ENCODE measurements at places on chromosomes 2 and 18. TPM values are rescaled to one million over a fixed set of nuclear protein-coding genes. Genes with fewer than 3 reads are reported as not detected.

DNA sequence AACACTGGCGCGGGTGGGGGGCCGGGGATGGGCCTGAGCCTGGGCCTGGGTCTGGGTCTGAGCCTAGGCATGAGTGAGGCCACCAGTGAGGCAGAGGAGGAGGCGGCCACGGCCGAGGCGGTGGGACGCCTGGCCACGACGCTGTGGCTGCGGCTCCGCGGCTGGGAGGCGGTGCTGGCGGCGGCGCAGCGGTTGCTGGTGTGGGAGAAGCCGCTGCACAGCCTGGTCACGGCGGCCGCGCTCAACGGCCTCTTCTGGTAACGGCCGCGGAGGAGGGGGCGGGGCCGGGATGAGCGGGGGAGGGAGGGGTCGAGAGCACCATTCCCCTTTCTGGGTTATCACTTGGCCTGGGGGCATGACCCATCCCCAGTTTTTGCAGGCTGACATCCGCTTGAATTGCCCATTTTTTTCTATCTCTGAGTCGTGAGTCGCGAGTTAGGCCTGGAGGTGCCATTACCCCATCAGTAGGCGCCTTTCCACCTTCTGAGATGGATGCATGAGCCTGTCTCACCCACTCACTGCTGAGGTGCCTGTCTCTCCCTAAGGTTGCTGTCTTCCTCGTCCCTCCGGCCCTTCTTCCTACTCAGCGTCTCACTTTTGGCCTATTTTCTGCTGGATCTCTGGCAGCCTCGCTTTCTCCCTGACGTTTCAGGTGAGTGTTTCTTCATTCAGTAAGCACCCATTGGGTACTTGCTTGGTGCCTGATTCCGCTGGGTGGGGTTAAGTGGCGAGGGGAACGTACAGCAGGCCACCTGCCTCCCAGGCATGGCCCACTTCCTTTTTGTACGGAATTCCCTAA, 501 bp downstream of the RETREG2 start:
- DNase-seq = peak; percentile 31

DNA sequence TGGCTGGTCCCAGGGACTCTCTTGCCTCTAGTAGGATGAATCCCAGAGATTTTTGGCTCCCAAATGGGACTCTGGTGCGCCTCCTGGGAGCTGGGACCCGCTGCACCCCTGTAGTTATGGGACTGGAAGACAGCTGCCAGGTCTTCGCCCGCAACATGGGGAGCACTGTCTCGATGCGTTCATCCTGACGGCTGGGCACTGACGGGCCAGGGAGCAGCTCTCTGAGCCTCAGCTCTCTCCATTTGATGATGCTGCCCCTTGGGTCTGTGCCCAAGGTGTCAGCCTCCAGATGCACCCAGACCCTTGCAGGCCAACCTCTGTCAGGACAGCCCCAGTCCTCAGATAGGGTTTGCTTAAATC, 9.3 kb upstream of the ARMC9 start:
- DNase-seq = no peak

CPO gene
- not detected for total RNA-seq

DNA sequence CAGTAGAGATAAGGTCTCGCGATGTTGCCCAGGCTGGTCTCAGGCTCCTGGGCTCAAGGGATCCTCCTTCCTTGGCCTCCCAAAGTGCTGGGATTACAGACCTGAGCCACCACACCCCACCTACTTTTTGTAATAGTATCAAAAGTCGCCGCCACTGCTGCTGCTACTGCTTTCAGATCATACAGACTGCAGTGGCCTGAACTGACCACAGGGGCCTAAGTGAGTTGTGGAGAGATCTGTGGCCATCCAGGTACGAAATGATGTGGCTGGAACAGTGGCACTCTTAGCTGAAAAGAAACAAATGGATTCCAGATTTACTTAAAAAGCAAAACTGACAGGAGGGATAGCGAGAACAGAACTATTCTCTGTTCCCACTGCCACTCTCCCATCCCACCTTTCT, 32.9 kb upstream of the POMC start:
- DNase-seq = peak; percentile 5

DNA sequence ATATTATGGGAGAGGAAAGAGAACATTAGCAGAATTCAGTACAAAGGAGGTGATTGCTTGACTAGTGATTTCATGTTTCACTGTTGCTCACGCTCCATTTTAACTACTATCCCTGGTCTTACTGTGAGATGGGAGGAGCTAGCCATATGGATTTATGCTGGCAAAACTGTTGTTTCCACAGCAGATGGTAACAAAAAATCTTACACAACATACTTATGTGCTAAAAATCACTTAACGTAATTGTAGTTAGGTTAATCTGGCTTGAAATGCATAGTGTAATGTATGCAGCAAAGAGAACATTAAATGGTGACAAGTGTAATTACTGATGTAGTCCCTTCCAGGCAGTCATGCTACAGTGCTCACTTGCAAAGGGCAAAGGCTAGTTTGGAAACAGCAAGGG, 155.6 kb upstream of the LYPD1 start:
- no peak for DNase-seq

TPO gene
- not detected for total RNA-seq

GRCh38 chr2:119126650-119127049, 31.9 kb downstream of the C1QL2 start:
- peak; percentile 17 for DNase-seq

CLEC4F gene
- not detected for total RNA-seq

GRCh38 chr18:425106-425745, 75.3 kb downstream of the COLEC12 start:
- DNase-seq = no peak

- no peak for DNase-seq
Observed at GRCh38 chr2:193816008-193816407, 1621.3 kb upstream of the TMEFF2 start.

DNA sequence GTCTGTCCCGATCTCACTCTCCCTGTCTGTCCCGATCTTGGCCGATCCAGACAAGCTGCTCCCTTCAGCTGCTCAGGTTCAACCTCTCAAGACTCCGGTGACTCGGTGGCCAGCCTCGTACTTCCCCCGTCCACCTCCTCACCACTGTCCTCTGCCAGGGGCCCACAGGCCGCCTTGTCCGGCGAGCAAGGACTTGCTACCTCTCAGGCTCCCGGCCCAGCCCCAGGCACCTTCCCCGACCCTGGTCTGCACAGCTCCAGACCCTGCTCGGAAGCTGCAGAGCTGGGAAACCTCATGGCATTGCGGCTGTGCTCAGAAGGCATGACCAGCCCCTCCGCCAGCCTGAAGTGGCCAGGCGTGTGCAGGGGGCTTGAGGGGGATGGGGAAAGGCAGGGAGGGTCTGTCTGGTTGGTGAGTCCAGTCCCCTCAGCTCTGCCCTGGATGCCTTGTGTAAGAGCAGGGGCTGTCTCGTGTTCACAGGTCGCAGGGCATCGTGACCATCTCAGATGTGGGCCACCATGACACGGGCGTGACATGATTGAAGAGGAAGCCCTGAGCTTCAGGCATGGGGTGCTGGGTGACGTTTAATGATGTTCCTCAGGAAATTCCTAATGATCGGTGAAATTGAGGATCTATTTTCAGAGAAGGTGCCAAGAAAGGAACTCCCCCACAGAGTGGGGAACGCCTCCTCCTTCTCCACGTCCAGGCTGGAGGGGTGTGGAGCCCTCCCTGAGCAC, 121.2 kb upstream of the CTDP1 start:
- DNase-seq = no peak

- DNase-seq = peak; percentile 83
Observed at GRCh38 chr2:156445296-156446220, 9.4 kb downstream of the GPD2 start.

GRCh38 chr18:2027756-2028155, 543.5 kb downstream of the METTL4 start:
- no peak for DNase-seq

GRCh38 chr2:28687171-28687570, 64.5 kb upstream of the PPP1CB start:
- no peak for DNase-seq

EFHD1 gene
- total RNA-seq = 1.7 TPM

DNA sequence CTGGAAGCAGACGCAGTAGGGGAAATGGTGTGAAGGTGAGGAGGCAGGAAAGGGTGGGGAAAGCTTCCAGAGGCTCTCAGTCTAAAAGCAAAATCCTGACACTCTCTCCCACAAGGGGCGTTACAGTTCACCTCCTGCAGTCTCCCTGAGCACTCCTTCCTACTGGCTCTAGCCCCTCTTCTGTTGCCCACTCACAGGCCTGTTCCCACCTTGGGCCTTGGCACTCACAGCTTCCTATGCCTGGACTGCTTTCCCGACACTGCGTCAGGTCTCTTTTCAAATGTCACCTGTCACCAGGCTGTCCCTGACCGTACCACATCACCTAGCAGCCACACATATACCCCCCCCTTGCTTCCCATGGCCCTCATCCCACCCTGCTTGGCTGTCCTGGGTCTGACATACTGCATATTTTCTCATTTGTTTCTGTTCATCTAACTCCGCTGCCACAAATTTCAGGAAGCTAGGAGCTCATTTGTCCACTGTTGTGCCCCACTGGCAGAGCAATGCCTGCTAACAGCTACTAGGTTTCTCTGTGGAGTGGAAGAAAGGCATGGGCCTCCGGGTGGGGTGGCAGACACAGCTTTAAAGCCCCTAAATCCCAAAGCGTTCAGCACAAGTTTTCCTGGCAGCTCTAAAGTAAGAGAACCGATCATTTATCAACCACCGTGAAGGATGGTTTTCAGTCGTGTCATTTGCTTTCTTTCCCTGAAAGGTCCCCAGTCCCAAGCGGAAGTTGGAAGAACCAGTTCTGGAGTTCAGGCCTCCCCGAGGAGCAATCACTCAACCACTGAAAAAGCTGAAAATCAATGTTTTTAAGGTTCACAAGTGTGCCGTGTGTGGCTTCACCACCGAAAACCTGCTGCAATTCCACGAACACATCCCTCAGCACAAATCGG, 118.8 kb downstream of the ZNF532 start:
- DNase-seq = no peak

DNA sequence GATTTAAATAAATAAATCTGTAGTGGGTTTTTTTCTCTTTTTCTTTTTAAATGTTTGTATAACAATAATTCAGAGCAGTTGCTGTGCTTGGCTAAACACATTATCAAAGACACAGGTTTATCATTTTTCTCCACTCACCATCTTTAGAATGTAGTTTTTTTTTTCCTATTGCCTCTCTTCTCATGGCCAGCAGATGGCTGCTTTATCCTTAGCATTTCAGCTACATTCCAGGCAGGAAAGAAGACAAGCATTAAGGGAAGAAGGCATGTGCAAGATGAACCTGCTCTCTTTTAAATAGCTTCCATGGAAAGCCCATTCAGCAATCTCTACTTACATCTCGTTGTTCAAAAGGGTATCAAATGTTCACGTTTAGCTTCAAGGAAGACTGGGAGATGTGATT, 42.6 kb downstream of the ARHGAP15 start:
- peak; percentile 9 for DNase-seq

NCOA1 gene
- total RNA-seq = 12.3 TPM

DHRS9 gene
- total RNA-seq = not detected

CRYBA2 gene
- total RNA-seq = not detected

DNA sequence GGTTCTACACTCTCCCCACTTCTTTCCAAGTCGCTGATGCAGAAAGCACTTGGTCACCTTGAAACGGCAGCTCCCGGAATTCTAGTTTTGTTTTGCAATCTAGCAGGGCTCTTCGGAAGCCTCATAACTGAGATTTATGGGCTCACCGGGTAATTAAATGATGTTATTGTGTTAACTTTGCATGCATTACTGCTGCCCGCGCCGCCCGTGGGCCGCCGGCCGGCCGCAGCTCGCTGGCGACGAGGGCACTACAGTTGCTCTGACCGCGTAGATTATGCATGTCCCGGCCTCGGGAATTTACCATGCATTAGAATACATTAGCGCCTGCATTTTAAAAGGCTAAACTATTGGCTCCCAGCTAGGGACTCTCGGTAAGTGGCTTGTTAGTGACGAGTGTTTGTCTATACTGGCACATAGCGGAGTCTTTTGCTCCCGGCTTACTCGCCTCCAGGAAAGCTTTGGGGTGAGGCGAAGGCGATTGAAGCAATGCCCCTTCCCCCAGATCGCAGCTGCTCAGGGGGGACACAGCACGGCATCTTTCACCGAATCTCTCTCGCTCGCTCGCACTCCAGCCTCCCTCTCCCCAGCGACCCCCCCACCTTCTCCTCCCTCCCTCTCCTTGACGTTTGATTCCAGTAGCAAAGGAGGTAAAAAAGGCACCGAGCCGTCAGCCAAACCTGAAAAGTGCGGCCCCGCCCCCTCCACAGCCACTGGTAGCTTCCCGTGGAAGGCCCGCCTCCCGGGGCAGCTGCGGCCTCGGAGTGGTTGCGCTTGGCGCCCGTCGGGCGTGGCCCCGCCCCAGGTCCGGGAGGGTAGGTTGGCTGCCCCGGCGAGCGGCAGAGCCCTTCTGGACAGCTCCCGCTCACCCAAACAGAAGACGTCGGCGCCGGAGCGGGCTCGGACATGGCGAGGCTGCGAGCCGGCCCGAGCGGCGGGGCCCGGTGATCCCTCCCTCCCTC, at the start of gene ONECUT2:
TSS of gene ONECUT2 (plus strand) at position 839 of the 959 bp plus-strand sequence. CDS start 343 bp downstream, outside the sequence.
- peak; percentile 95 for DNase-seq

SLC5A7 gene
- not detected for total RNA-seq

- no peak for DNase-seq
Observed at GRCh38 chr2:200136655-200137054, 169.8 kb upstream of the SPATS2L start.

- DNase-seq = no peak
Observed at GRCh38 chr2:16018277-16019059, 78.1 kb downstream of the MYCN start.

TWIST2 gene
- total RNA-seq = 24.7 TPM

- no peak for DNase-seq
Observed at GRCh38 chr2:241030333-241030680, 31.9 kb downstream of the SNED1 start.

DNA sequence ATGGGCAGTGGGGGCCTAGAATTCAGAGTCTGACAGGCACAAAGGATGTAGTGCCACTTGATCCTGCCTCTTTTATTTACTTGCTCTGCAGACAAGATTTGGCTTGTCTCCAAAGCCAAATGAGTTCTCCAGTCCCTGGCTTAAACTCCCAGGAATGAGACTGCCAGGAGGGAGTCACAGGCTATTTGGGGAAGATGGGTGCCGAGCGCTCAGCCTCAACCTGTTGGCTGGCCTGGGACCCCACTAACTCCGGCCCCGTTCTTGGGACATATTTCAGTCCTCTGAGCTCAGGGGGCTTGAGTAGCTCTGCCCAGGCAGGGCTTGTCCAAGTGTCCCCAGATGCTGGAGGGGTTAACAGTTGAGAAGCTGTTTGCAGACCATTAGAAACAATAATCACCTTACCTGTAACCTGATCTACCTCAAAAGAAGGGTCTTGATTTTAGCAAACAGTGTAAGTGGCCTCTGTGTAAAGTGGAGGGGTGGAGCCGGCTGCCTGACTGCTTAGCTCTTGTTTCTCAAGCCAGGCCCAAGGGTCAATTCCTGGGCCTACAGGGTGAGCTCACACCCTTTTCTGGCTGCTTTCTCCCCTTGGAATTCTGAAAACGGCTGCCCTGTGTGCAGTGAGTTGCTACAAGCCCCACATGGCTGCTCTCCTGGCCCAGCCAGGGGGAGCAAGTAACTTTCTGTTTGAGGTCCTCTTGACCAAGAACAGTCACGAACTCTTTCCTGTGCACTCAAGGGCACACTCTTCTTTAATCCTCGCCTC, 27.1 kb upstream of the FZD5 start:
- no peak for DNase-seq

DNA sequence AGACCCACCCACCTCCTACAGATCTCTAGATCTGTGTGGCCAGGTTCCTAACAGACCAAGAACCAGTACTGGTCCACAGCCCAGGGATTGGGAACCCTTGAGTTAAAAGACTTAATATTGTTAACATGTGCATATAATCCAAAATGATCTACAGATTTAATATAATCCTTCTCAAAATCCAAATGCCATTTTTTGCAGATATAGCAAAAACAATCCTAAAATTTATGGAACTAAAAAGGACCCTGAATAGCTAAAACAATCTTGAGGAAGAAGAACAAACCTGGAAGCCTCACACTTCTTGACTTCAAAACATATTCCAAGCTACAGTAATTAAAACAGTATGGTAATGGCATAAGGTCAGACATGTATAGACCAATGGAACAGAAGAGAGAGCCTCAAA, 206.9 kb upstream of the SIX2 start:
- no peak for DNase-seq

All from M059J (cell line).